ENCODE measurements at places on chromosomes 2 and 18.

DNA sequence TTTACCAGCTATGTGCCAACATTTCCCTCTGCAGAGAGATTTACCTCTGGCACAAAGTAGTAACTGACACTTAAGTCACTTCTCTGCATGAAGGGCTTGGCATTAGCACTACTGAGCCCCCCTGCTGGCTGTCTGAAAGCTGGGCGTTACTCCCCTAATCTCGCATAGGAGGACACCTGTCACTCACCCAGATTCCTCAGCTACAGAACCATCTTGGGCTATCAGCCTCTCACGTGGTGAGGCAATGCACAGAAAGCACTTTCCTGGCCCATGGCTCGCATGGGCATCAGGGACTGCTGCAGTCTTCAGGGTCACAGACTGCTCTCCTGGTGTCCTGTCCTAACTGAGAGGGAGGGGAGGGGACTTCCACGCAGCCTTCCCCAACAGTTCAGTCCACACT, 12.0 kb downstream of the SERPINE2 start:
- DNase-seq, result no peak

DNA sequence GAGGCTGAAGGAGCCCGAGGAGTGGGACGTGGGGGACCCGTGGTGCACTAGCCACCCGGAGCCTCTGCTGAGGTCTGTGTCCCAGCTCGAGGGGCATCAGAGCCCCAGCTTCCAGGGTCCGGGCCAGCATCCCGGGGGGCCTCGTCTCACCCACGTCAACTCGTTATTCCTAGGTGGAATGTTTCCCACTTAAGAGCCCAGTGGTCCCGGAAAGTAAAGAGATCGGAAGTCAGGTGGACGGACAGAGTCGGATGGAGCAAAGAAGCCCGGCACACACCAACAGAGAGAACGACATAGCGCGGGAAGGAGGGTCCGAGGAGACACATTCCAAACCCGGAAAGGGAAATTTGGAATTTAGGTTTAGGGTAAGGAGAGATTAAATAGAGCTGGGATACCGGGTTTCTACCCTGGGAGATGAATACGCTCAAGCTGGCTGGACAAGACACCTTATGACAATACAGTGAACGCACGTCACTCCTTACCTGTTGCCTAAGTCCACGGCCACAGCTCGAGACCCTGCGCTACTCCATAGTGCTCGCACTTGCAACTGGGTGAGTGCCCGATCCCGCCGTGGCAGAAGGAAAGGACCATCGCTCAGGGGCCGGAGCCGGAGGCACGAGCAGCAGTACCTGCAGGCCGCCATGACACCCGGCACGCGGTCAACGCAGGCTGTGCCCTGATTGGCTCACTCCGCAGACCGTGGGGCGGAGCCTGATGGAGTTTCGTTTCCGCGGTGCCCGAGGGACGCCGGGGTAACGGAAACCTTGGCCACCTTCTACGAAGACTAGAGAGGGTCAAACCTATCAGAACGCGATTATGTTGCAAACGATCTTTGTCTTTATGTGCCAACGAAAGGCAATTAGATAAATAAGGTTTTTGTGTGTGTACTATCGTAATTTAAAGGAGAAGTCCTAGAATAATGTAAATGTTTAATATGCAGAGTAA, at the start of gene PNPT1:
TSS of gene PNPT1 (minus strand) at position 664 of the 945 bp plus-strand sequence. CDS start at position 643, 21 bp downstream.
- peak; percentile 88 for DNase-seq

GRCh38 chr2:219722276-219722879, 94.9 kb downstream of the SLC4A3 start:
- DNase-seq, result no peak

- no peak for DNase-seq
Observed at GRCh38 chr2:45986509-45986908, 310.7 kb upstream of the EPAS1 start.

GRCh38 chr18:48839819-48840490, 110.8 kb downstream of the SMAD7 start:
- no peak for DNase-seq

- DNase-seq, result no peak
Observed at GRCh38 chr2:226488034-226488433, 311.6 kb downstream of the IRS1 start.

DNA sequence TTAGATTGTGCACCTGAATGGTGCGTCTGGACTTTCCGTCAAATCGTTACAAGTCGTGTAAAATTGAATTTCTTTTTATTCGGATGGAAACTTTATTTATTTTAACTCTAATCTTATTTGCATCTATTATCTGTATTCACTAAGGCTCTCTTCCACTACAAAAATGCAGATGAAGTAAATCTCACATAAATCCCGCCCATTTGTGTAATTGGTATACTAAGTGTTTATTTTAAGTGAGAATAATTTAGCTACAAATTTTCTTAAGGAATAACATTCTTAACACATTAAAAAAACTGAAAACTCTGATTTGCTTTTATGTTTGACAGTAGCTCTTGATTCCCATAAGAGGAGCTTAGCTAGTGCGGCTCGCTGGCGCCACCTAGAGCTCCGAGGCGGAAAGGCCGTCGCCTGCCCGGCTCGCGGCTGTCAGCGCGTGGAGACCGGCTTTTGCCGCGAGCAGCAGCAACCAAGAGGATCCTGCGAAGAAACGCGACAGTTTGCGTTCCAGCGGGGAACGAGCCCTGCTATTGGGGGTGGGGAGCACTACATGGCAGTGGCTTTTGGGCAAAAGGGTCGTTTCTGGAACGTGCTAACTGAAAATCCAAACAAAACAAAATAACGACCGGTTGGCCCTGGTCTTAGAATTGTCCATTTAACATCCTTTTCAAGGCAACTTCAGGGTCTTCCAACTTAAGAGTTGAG, 6.7 kb downstream of the SP9 start:
- peak; percentile 82 for DNase-seq

GRCh38 chr2:138244501-138244925, 257.1 kb upstream of the SPOPL start:
- DNase-seq, result no peak

- DNase-seq, result no peak
Observed at GRCh38 chr18:58496937-58497336, 132.0 kb downstream of the ALPK2 start.

DNA sequence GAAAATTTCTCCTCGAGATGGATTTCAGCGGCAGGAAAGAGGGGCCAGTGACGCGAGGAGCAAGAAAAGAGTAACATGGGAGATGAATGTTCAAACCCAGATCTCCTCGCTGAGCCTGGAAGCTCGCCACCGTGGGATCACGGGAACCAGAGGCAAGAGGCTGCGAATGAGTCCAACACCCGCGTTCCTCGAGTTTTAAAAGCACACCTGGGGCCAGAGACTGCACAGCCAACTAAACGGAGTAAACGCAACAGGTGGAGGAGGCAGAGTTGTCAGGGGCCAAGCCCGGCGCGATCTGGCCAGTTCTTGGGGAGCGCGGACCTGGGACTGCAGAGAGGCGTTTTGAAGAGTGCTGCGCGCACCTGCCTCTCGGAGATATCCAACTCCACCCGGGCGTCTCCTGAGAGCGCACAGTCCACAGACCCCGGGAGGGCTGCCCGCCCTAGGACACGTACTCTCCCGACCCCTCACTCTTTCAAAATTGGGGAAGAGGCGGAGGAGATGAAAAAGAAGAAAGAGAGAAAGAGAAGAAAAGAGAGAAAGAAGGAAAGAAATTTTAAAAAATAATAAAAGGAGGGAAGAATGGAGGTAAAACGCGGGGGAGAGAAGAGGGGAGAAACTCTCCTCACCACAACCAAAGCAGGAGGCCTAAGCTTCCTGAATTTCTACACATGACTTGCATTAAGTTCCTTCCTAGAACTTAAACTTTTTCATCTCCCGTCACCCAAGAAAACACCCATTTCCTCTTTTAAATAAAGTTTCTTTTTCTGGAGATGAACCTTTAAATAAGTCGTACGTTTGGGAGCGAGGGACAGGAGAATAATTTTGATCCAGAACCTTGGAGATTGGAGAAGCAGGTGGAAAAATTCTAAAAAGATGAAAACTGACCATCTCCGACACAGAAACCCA, 5.3 kb upstream of the PAX3 start:
- no peak for DNase-seq

DNA sequence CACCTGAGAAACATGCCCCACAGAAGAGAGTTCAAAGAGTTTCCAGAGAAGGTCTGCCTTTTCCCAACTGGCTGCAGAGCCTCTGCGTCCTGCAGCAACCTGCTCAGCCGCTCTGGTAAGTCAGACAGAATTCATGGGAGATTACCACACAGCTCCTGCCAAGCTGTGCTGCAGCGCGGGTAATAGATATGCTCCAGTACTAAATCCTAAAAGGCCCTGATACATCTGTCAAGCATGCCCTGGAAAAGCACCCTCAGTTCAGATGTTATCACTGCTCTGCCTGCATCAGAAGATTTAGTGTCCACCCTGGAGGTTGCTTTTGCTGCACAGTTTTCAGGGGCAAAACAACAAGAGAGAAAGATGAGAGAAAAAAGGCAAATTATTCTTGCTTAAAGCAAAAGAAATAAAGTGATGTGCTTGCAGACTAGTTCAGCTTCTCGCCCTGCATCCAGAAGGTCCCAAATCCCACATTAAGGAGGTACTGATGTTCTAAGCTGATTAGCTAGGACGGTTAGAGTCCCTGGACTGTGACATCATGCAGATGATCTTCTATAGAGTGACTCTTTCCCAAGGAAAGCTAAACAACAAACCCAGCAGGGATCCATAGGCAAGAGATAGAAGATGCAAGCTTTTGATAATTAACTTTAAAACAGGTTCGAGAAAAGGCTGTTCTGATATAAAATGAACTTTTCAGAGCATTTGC, 488.6 kb downstream of the BCL11A start:
- DNase-seq, result no peak

GRCh38 chr2:181065458-181065857, 85.1 kb downstream of the UBE2E3 start:
- no peak for DNase-seq

DNA sequence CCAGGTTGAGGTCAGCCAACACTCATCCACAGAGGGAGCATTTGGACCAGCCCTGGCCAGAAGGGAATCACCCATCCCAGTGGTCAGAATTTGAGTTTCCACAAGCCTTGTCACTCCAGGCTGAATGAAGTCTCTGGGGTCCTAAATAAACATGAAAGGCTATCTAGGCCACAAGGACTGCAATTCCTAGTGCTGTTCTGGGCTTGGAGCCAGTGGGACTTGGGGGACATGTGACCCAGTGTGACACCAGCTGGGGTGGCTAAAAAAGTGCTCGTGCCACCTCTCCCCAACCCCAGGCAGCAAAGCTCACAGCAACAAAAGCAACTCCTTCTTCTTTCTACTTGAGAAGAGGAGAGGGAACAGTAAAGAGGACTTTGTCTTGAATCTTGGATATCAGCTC, 91.7 kb downstream of the MDH1 start:
- DNase-seq, result no peak

GRCh38 chr2:52613064-52613463, 1154.5 kb upstream of the CHAC2 start:
- no peak for DNase-seq

- DNase-seq, result no peak
Observed at GRCh38 chr18:37388413-37388812, 177.2 kb downstream of the CELF4 start.

DNA sequence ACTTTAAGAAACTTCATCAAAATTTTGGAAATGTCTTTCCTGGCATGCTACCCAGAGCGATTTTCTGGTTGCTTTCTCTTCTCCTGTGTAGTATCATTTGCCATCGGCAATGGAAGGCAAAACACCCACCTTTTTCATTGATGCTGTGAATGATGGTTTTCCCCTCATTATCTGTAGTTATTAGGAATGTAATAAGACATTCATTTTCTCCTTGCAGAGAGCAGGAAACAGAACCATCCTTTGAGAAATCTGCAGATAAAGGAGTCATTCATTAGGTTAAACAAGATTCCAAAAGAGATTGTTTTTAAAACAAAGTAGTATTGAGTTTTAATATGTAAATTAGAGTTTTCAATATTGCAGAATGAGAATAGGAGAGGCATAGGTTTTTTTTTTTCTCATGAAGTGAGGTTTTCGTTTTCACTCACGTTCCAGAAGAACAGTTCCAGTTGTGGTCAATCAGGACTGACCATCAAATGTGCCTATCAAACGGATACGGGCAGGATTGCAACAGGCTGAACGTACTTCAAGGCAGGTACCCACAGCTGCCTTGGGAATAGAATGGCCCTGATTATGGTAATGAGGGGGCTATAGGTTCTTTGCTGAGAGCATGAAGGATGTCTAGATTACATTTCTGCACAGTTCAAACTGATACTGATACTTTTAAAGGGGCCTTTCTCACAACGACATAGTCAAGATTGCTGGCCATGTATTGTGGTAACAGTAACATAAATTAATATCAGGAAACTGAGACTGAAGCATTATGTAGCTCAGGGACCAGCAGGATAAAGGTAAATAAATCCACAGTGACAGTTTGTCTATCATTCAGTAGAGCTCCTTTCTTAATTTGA, 49.8 kb upstream of the PLA2R1 start:
- DNase-seq, result no peak

GRCh38 chr2:232076736-232077135, 115.2 kb downstream of the DIS3L2 start:
- no peak for DNase-seq

GRCh38 chr2:20957788-20958525, 85.9 kb downstream of the APOB start:
- no peak for DNase-seq

- no peak for DNase-seq
Observed at GRCh38 chr2:222819722-222820333, 41.0 kb upstream of the ACSL3 start.

GRCh38 chr2:101653469-101653868, 44.0 kb upstream of the MAP4K4 start:
- DNase-seq, result no peak

DNA sequence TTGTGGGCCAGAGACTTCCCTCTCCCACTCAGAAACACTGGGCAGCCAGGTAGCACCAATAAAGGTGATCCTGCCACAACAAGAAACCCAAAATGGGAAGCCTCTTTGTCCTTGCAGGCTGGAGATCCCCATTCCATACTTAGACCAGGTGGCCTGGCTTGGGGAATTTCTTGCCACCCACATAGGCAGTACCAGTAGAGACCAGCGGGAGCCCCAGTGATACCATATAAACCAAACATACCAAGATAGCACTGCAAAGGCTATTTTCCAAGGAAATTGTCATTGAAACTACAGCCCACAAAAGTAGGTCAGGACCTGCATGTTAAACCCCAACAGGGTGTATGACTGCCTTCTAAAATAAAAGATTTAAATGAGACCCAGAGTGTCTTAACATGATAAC, 171.6 kb downstream of the DIS3L2 start:
- DNase-seq, result no peak

DNA sequence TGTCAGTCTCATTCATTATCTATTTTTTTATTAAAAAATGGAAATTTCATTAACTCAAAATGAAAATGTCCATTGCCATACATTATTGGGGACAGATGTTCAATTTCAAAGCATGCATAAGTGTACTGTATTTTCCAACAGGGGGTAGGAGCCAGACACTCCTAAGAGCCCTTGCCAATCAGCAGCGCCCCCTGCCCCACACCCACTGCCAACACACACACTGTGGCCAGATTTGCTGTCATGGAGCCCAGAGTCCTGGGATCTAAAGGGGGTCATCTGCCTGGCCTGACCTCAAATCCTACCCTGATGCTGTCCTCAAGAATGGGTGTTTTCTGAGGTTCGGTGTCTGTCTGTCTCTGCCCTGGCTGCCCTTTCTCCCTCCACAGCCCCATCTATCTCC, 162.2 kb upstream of the TWIST2 start:
- no peak for DNase-seq
